Stimulated activated CD4-positive, alpha-beta T cell treated with anti-CD3 and anti-CD28 coated beads, Interleukin-12 subunit alpha, Interleukin-12 subunit beta, amount 100 ng/mL, for 4 hours (primary cell): ENCODE measurements at places on chromosomes 16 and 17.

DNA sequence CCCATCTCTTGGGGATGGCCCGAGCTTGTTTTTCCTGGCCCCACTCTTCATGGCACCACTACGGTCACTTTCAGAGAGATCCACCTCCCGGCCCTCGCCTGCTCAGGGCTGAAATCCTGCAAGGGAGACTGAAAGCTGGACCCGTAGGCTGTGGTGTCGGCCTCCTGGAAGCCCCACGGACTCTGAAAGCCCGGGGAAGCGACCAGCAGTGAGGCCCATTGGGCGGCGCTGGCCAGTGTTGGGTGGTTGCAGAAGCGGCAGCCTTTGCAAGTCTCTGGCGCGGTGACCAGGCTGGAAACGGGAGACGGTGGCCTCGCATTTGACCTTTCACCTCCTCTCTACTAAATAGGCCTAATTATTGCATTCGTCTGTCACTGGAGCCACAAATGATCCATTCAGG, 186.0 kb upstream of the FOXF1 start:
- no peak for DNase-seq

- DNase-seq = no peak
These were observed 206.5 kb upstream of the IRX3 start for GRCh38 chr16:54493061-54493460.

- peak; percentile 92 for DNase-seq
These were observed at the start of gene WWOX for GRCh38 chr16:78099271-78100111. TSS of gene WWOX (plus strand) at chr16:78099654.

DNA sequence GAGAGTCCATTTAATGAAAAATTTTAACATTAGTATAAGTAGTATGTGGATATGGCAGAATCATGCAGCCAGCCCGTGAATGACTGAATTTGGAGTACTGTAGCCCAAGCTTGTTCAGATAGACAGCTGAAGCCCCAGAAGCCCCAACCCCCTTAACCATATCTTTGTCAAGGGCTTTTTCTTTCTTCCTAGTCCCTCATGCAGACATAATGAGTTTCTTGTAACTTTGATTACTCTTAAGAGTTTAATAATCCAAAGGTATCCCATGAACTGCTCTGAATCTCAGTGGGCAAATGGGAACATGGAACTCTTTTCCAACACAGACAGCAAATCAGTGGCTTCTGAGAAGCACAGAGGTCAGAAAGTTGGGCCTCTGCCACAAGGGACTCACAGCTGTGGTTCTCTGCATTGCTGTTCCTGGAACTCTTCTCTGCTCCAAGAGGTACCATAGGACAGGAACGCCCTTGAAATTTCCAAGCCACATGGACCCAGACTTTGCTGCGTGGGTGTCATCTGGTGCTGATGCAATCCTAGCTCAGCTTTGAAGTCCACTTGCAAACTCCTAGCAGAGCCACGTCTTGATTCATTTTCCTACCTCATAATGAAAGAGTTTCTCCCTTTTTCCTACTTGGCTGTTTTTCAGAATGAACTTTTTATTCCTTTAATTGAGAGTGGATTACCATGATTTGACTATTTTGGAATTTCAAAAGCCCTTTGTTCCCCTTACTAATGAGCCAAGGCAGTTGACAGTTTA, 18.1 kb downstream of the LYRM1 start:
- DNase-seq = no peak

- DNase-seq = no peak
These were observed 459.9 kb upstream of the MAF start for GRCh38 chr16:80060470-80060869.

DNA sequence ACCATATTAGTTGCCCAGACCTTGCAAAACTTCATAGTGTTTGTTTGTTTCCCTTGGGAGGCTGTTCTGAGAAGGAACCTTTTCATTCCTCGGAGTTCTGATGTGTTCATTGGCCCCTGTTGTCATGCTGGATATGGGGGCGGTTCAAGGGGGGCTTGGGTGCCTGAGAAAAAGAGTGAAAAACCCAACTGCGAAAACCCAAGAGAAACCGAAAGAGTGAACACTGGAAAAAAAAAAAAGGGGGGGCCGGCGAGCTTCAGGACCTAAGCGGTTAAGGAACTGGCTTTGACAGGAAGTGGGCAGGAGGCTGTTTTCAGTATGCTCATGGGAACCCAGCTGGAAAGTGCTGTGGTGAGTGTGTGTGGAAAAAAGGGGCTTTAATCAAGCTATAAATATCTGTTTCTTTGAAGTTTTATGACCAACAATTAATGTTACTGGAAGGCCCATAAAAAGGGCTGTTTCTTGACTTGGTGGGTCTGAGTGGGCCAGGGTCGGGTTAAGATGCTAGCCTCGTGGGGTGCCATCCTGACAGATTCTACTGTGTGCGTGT, 510.7 kb downstream of the MAF start:
- DNase-seq = peak; percentile 33

DNA sequence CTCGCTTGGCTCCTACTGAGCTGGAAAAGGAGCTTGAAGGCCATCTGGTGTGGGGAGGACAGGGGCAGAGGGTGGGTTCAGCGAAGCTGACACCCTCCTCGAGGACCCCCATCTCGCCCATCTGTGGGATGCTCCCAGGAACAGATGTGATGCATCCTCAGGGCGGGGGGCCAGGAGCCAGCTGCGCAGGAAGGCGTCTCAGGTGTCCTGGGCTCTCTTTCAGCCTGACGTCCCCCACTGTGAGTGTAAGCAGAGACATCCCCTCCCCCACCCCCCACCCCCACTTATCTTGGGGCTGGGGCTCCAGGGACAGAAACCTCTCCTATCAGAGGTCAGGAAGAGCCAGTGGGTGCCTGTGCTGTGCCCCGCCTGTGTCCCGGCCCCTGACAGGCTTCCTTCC, 16.2 kb downstream of the KIF19 start:
- no peak for DNase-seq

DNA sequence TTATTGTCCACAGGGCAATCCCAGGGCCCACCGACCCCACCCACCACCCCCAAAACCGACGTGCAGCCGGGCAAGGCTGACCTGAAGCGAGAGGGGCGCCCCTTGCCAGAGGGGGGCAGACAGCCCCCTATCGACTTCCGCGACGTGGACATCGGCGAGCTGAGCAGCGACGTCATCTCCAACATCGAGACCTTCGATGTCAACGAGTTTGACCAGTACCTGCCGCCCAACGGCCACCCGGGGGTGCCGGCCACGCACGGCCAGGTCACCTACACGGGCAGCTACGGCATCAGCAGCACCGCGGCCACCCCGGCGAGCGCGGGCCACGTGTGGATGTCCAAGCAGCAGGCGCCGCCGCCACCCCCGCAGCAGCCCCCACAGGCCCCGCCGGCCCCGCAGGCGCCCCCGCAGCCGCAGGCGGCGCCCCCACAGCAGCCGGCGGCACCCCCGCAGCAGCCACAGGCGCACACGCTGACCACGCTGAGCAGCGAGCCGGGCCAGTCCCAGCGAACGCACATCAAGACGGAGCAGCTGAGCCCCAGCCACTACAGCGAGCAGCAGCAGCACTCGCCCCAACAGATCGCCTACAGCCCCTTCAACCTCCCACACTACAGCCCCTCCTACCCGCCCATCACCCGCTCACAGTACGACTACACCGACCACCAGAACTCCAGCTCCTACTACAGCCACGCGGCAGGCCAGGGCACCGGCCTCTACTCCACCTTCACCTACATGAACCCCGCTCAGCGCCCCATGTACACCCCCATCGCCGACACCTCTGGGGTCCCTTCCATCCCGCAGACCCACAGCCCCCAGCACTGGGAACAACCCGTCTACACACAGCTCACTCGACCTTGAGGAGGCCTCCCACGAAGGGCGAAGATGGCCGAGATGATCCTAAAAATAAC, 3.0 kb downstream of the SOX9 start:
- DNase-seq = no peak

DNA sequence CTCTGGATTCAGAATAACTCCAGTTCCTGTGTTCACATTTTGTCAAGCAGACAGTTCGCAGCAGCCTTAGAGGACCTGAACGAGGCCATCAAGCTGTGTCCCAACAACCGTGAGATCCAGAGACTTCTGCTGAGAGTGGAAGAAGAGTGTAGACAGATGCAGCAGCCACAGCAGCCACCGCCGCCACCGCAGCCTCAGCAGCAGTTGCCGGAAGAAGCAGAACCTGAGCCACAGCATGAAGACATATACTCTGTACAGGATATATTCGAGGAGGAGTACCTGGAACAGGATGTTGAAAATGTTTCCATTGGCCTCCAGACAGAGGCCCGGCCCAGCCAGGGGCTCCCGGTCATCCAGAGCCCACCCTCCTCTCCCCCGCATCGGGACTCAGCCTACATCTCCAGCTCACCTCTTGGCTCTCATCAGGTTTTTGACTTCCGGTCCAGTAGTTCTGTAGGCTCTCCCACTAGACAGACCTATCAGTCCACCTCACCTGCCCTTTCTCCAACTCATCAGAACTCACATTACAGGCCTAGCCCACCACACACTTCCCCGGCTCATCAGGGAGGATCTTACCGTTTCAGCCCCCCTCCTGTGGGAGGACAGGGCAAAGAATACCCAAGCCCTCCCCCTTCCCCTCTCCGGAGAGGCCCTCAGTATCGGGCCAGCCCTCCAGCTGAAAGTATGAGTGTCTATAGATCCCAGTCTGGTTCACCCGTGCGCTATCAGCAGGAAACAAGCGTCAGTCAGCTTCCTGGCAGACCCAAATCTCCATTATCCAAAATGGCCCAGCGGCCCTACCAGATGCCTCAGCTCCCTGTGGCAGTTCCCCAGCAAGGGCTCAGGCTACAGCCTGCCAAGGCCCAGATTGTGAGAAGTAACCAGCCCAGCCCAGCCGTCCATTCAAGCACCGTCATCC, 25.9 kb downstream of the CYB561 start:
- no peak for DNase-seq

DNA sequence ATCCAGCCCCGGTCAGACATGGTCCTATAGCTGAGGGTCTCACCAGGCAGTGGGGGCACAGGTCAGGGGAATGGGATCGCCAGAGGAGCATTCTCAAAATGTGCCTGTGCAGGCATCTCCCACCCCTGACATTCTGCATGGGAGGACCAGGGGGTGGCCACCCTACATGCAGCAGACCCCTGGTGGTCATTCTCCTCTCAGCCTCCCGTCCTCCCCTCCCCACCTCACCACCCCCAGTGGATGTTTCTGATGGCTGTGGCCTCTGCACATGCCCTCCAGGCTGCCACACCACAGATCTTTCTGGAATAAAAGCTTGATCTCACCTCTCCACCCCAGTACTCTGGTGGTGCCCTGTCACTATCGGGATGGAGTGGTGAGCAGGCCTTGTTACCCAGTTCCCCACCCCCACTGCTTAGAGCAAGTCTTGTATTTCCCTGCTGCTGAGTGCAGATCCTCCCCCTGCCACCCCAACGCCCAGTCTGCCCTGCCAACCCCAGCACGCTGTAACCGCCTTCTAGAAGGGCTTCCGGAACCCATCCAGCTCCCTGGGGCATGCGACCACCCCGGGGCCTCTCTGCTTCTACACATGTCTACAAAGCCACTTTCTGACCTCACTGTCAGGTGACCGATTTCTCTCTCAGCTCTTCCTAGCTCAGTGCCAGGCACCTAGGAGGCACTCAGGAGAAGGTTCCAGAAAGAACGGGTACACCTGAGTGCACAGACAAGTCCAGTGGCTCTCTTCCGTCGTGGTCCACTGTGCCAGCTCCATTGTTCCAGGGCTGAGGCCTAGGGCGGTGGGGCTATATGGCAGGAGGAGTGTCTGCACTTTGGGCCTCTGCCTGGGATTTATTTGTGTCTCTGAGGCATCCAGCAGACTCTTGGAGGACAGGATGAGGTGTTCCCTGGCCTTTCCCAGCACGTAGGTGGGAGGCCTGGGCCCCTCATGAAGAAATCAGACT, 9.3 kb downstream of the TBC1D24 start:
- no peak for DNase-seq

GRCh38 chr17:34683390-34683789, 104.0 kb downstream of the TMEM132E start:
- no peak for DNase-seq

GRCh38 chr17:55730808-55731207, 8.1 kb upstream of the TMEM100 start:
- DNase-seq = no peak

- no peak for DNase-seq
These were observed 2.7 kb downstream of the C1QTNF1 start for GRCh38 chr17:79026376-79027273.

GRCh38 chr17:35906191-35906925, 24.2 kb downstream of the RDM1 start:
- no peak for DNase-seq
